ENCODE measurements at places on chromosomes 7 and 10. TPM values are rescaled to one million over a fixed set of nuclear protein-coding genes. Genes with fewer than 3 reads are reported as not detected.

COL13A1 gene
- total RNA-seq, result 2.4 TPM

GRCh38 chr7:67918158-67918557, 921.5 kb downstream of the TYW1 start:
- H3K27ac ChIP-seq, result no peak overlapping the region
- no peaks in the 10 kb centered on the region for H3K4me1 ChIP-seq
- H3K4me3 ChIP-seq, result no peak overlapping the region
- DNase-seq, result no peak
- H3K36me3 ChIP-seq, result no peaks in the 10 kb centered on the region

DNA sequence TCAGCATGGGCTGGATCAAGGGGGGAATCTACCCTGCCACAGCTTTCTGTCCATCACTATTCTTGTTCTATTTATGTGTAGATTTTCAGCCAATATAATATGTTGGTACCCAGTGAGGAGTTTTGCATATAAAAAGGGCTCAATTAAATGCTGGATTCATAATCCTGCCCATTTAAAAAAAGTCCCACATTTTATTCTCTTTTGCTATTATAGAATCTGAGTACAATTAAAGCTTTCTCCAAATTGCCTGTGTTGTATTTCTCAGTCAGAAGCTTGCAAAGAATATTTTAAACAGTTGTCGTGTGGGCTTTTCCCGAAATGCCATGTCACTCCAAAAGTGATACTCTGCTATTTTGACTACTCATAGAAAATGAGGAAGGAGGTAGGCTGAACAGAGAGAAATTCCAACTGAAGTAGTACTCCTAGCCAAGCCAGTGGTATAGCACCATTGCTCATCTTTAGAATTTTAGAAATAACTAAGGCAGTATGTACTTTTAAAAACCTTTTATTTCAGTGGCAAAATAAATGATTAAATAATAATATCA, 108.3 kb upstream of the HDAC9 start:
- H3K27ac ChIP-seq, result no peak overlapping the region
- DNase-seq, result no peak
- H3K27me3 ChIP-seq, result no peaks in the 10 kb centered on the region
- no peak overlapping the region for H3K4me3 ChIP-seq
- H3K36me3 ChIP-seq, result no peaks in the 10 kb centered on the region

DNA sequence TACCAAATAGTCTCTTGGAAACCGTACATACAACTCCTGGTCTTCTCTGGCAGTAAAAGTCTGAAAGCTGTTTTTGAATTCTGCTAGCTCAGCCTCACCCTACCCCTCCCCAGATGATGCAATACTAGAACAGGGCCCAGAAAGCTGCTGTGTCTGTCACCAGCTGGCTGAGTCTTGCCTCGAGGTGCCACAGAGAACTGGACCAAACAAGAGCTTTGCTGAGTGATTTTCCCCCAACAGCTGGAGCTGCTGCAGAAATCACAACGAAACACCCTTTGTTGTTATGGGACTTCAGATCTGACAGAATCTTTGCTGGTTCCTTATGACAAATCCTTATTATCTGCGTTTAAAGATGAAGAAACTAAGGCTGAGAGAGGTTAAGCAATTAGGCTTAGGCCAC, 134.1 kb downstream of the SPAG6 start:
- peaks cover 9% of the 10 kb centered on the region for H3K4me1 ChIP-seq
- DNase-seq, result no peak
- H3K4me3 ChIP-seq, result no peak overlapping the region
- no peak overlapping the region for H3K27ac ChIP-seq
- no peaks in the 10 kb centered on the region for H3K36me3 ChIP-seq

- DNase-seq, result no peak
- no peaks in the 10 kb centered on the region for H3K4me1 ChIP-seq
- no peak overlapping the region for H3K4me3 ChIP-seq
- no peaks in the 10 kb centered on the region for H3K36me3 ChIP-seq
Observed at GRCh38 chr7:131933751-131934289, 377.4 kb upstream of the PODXL start.

NME8 gene
- total RNA-seq, result 2.6 TPM

DNA sequence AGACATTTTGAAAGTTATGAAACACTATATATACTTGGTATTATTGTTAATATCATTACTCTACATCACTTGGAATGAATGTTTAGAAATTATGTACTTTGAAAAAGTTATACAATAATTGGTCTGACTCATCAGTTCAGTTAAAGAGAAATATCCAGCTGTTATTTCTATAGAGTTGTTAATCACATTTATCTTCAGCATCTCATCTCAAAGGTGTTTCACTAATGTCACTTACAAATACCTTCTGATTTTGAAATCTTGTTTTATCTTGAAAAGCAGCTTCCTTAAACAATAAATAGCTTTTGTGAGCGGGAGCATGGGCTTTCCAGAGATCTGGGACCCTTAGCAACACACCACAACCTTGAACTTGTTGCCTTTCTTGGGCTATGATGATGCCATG, 205.2 kb downstream of the PCLO start:
- H3K4me1 ChIP-seq, result no peaks in the 10 kb centered on the region
- H3K27ac ChIP-seq, result no peak overlapping the region
- H3K36me3 ChIP-seq, result no peaks in the 10 kb centered on the region
- DNase-seq, result no peak

DNA sequence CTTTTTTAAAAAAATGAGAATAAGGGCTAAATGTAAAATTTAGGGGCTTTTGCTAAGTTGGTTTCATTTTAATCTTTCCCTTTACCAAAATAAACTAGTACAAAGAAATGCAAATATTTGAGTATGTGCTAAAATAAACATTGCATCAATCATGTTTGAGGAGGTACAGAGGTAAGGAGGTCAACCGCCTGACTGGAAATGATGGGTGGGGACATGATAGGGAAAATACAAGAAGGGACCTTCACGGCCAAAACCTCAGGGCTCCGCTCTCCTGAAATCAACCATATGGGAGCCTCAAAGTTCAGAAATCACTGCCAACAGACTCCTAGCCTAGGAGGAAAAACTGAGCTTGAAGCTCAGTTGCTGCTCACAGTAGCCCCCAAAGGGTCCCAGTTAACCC, 207.6 kb downstream of the AHR start:
- H3K27me3 ChIP-seq, result no peaks in the 10 kb centered on the region
- no peaks in the 10 kb centered on the region for H3K4me1 ChIP-seq
- H3K27ac ChIP-seq, result no peak overlapping the region
- no peak for DNase-seq
- no peak overlapping the region for H3K4me3 ChIP-seq

- no peaks in the 10 kb centered on the region for H3K36me3 ChIP-seq
- H3K4me1 ChIP-seq, result no peaks in the 10 kb centered on the region
- no peak for DNase-seq
- H3K27me3 ChIP-seq, result no peaks in the 10 kb centered on the region
- H3K4me3 ChIP-seq, result no peak overlapping the region
Observed at GRCh38 chr10:6039711-6040110, 22.5 kb downstream of the IL2RA start.

Data from thyroid gland (tissue), 4 donors.